ENCODE measurements at places on chromosomes 5 and 9. TPM values are rescaled to one million over a fixed set of nuclear protein-coding genes. Genes with fewer than 3 reads are reported as not detected.

DNA sequence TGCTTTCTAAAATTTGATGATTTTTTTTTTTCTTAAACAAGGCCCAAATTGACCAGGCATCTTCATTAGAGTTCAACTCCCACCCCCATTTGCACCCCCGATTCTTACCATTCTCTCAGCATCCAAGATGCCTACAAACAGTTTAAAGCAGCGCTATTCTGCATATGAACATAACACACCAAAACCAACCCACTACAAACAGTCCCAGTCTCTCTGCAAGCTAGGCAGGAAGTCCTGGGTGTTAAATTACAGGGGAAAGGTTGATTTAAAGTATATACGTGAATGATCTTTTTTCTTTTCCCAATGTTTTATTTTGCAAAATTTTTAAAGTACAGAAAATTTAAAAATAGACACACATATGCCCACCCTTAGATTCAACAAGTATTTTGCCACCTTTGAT is 127.0 kb downstream of the ADAMTS12 start:
- DNase-seq = no peak

- DNase-seq = no peak
Measured at GRCh38 chr5:1506242-1507013, 17.3 kb downstream of the LPCAT1 start.

- DNase-seq = no peak
Measured at GRCh38 chr5:151628112-151628823, 37.1 kb upstream of the FAT2 start.

- DNase-seq = no peak
Measured at GRCh38 chr9:103898550-103898949, 195.6 kb upstream of the SMC2 start.

DNA sequence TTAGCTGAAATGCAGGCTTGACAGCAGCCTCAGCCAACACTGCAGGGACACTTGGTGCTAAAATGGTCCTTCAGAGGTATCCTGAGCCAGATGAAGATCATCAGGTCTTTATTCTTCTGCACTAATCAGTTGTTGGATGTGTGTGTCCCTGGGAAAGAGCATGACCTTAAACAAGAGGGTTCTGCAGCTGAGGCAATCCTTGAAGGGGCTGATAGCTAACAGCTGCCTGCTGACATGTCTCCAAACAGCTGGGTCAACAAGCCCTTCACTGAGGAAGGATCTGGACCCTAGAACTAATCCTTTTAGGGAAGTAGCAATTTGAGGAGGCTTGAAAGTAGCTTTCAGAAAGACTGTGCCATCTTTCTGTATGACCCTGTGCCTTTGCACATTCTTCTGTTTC is 376.3 kb upstream of the ACTBL2 start:
- no peak for DNase-seq

The SMU1 gene
- total RNA-seq = 25.8 TPM

DNA sequence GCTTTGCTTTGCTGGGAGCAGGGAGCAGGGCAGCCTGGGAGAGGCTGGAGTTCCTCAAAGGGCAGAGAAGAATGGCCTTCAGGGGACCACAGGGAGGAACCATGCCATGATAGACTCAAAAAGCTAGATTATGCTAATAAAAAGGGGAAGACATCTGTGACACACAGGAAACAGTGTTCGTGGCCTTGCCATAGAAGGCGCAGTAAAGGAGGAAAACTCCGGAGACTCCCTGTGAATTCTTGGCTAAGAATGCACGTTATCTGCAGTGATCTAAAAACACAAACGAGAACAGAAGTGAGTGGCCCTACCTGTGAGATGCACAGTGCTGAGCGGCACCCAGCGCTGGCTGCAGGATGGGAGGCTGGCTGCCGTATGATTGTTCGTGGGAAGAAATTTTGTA is 15.9 kb upstream of the LTC4S start:
- DNase-seq = no peak

- DNase-seq = no peak
Measured at GRCh38 chr9:129342591-129343423, 164.7 kb upstream of the IER5L start.

DNA sequence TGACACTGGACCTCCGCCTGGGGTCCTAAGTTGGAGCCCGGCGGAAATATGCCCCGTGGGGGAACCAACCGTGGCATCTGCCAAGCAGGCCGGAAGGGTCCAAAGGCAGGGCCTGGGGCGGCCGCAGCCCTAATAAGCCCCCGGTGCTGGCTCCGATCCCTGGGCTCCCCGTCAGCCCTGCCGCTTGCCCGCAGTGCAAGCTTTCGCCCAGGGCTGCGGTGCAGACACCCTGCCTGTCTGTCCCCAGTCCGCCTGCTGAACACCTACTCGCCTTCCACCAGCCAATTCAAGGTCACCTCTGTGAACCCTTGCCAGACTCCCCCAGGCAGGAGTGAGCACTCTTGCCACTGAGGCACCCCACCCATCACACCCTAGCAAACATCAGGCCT is 502 bp upstream of the PTGR1 start:
- DNase-seq = no peak

The PAEP gene
- not detected for total RNA-seq

DNA sequence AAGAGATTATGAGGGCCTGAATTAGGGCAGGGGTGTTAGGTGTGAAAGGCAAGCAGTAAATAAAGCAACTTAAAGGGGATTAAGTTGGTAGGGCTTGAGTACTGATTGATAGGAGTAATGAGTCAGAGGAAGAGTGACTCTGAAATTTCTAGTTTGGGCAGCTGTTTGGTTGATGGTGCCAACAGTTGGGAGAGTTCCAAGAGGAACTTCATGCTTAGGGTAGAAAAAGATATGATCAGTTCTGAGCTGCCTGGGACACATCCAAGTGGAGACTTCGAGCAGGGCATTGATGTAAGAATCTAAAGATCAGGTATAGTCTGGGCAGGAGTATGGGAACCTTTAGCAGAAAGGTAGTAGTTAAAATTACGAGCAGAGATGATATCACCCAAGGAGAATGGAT is 10.2 kb downstream of the MAMDC2 start:
- DNase-seq = no peak

The TSSK1B gene
- not detected for total RNA-seq

The PCDHB5 gene
- not detected for total RNA-seq

GRCh38 chr9:37259951-37260350 is 139.6 kb downstream of the ZCCHC7 start:
- DNase-seq = no peak

DNA sequence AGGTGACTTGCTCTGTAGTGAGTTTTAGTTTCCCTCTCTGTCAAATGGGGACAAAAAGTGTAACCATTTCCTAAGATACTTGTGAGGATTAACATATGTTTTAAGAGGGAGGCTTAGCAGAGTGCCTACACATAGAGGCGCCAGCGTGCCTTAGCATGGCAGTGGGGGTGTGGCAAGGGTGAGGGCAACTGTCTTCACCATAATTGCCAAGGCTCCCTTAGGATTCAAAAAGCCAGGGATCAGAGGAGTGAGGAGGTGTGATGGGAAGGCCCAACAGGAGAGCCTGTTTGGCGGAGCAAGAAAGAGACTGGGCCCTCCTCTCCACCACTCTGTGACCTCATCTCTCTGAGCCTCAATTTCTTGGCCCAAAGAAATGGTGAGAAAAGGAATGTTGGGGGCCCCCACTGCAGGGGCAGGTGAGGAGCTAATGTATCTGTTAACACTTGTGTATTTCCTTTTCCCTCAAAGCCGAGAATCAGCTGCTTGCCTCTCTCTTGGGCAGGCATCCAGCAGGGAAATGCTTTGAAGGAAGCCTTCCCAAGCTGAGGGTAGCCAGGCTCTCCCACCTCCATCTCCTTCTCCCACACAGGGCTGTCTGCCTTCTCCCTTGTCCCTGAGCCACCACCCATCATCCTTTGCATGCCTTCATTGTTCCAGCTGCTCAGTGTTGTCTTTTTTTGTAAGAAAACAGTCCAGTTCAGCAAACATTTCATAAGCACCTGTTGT is 76.0 kb downstream of the DAB2IP start:
- no peak for DNase-seq

GRCh38 chr5:8491254-8491653 is 622.3 kb downstream of the MTRR start:
- DNase-seq = no peak

The PNPLA7 gene
- total RNA-seq = 4.0 TPM

- DNase-seq = no peak
Measured at GRCh38 chr5:22250528-22250927, 602.6 kb downstream of the CDH12 start.

GRCh38 chr5:126633552-126633951 is 32.8 kb downstream of the PHAX start:
- DNase-seq = no peak

The IL13 gene
- total RNA-seq = 14.9 TPM

The CAPSL gene
- 0.73 TPM for total RNA-seq

GRCh38 chr9:108053555-108054061 is 564.0 kb upstream of the KLF4 start:
- no peak for DNase-seq

- no peak for DNase-seq
Measured at GRCh38 chr5:83711982-83712601, 8.6 kb downstream of the HAPLN1 start.

GRCh38 chr5:76083555-76084495 is 642 bp downstream of the SV2C start:
- peak; percentile 40 for DNase-seq

DNA sequence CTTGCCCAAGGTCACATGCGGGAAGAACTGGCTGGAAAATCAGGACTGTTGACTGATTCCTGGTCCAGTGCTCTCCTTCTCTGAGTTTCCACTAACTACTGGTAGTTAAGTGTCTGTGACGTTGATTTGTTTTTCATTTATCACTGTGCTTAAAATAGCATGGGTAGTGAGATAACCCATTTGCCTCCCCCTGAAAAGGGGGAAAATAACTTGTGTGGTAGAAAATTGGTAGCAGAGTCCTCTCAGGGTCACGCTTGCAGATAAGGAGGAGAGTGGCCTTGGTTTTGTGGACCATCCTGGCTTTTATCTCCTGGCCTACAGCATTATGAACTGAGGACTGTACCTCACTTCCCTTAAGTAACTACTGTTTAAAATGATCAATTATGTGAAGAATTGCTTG is 10.9 kb downstream of the FUBP3 start:
- no peak for DNase-seq

GRCh38 chr5:56459394-56460194 is 226.5 kb upstream of the ANKRD55 start:
- no peak for DNase-seq

GRCh38 chr5:125597338-125597737 is 825.9 kb upstream of the GRAMD2B start:
- DNase-seq = no peak

- DNase-seq = peak; percentile 21
Measured at GRCh38 chr9:129698254-129698757, 32.9 kb downstream of the PRRX2 start.

The FGF18 gene
- not detected for total RNA-seq

The SPATA31D4 gene
- not detected for total RNA-seq

The IL7R gene
- 169 TPM for total RNA-seq

- no peak for DNase-seq
Measured at GRCh38 chr9:82745919-82746318, 317.0 kb downstream of the RASEF start.

DNA sequence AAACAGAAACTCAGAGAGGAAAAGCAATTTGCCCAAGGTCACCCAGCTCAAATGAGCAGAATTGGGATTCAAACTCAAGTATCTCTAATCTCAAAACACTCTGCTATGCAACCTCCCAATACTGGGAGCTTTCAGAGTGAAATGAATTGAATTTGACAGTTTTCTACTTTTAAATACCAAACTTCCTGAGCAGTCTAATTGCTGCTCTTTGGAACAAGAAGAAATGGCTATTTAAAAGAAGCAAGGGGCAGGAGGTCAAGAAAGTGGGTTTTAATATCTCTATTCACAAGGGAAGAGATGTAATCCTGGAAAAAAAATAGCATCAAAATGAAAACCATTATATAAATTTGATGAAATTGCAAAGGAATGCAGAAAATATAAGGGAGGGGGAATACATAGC is 142.6 kb downstream of the INSYN2B start:
- DNase-seq = no peak

DNA sequence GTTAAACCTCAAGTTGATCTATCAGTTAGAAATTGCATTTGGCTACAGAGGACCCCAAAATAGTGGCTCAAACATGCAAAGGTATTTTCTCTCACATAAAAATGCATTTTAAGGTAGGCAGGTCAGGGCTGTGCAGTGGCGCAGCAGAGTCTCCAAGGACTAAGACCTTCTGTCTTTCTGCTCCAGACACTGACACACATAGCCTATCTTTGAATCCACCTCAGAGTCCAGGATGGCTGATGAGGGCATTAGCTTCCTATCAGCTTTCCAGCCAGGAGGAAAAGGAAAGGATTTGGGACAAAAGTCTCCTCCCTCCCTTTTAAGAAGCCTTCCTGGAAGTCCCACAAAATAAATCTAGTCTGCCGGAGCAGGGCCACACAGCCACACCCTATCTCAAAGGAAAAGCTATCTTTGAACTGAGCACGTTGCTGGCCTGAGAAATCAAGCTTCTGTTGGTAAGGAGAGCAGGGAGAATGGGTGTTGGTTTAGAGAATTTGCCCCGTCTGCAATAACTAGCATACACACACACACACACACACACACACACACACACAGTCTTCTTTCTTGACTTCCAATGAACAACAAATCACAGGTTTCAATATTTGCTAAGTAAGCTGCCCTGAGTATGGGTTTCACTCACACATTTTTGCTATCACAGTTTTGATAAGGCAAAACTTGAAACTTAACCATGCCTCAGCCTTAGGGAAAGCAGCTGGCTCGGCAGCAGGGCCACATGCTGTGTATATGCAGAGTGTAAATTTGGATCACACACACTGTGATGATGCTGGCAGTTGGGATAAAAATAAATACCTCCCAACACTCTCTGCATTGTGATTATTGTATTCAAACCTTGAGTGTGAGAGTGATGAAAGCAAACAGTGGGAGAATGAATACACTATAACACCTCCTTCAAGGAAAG is 116.6 kb upstream of the MAP3K1 start:
- peak; percentile 36 for DNase-seq

DNA sequence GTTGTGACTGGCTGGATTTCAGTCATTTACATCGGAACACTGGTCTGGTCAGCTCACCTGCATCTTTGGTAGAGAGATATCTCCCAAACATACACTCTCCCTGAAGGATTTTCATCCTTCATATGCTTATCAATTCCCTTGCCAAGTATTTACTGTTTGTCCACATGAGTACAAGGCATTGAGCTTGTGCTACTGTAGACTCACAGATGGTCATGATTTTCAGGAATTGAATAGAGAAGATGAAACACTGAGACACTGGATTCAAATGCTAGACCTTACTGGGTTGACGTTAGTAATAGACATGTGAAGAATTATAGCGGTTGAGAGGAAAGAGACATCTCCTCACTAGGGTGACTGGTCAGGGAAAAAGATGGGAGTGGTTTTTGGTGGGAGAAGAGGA is 62.9 kb upstream of the ABL1 start:
- DNase-seq = no peak

DNA sequence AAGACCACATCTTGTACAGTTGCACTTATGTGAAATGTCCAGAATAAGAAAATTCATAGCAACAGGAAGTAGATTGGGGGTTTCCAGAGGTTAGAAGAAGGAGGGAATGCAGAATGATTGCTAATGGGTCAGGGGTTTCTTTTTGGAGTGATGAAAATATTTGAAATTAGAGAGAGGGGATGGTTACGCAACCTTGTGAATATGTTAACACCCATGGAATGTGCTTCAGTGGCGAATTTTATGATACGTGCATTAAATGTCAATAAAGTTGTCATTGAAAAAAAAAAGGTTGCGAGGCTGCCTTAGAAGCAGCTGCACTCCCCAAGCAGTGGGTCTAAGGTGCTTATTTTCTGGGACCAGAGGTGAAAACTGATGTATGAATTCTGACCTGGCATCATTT is 64.4 kb upstream of the SUB1 start:
- DNase-seq = no peak
